ENCODE measurements at places on chromosomes 12 and 14. TPM values are rescaled to one million over a fixed set of nuclear protein-coding genes. Genes with fewer than 3 reads are reported as not detected.

The IAPP gene
- polyA plus RNA-seq: 3.4 TPM

The FKBP3 gene
- polyA plus RNA-seq: 134 TPM

The TMEM52B gene
- not detected for polyA plus RNA-seq

The GPRC5D gene
- not detected for polyA plus RNA-seq

The CHFR gene
- polyA plus RNA-seq: 35.9 TPM

The CLEC2D gene
- polyA plus RNA-seq: 2.4 TPM

The DPPA3 gene
- polyA plus RNA-seq: not detected

The OTX2 gene
- not detected for polyA plus RNA-seq

The KRT3 gene
- not detected for polyA plus RNA-seq

The BDKRB1 gene
- 1.1 TPM for polyA plus RNA-seq

The MYH6 gene
- 0.01 TPM for polyA plus RNA-seq

The DCN gene
- 8.1 TPM for polyA plus RNA-seq

The ATP23 gene
- 9.4 TPM for polyA plus RNA-seq

The TSHR gene
- 0.01 TPM for polyA plus RNA-seq

The BEGAIN gene
- polyA plus RNA-seq: 13.5 TPM

The ITGB7 gene
- polyA plus RNA-seq: 7.3 TPM

The ADAM20 gene
- 0.09 TPM for polyA plus RNA-seq

The SRGAP1 gene
- polyA plus RNA-seq: 2.2 TPM

The C12orf50 gene
- not detected for polyA plus RNA-seq

The PRR4 gene
- polyA plus RNA-seq: 1.5 TPM

The SIX6 gene
- polyA plus RNA-seq: not detected

The PLEKHG7 gene
- polyA plus RNA-seq: 0.72 TPM

The USP30 gene
- polyA plus RNA-seq: 25.5 TPM

The ALG10B gene
- polyA plus RNA-seq: 7.4 TPM

The SPX gene
- not detected for polyA plus RNA-seq

The HOXC4 gene
- not detected for polyA plus RNA-seq

The MAP3K9 gene
- polyA plus RNA-seq: 0.81 TPM

The CEBPE gene
- polyA plus RNA-seq: not detected

The KRT83 gene
- polyA plus RNA-seq: not detected

The SSPN gene
- polyA plus RNA-seq: 0.81 TPM

The CLEC9A gene
- 1.6 TPM for polyA plus RNA-seq

The TOGARAM1 gene
- 2.4 TPM for polyA plus RNA-seq

The MMP14 gene
- 99.7 TPM for polyA plus RNA-seq

The GPX2 gene
- polyA plus RNA-seq: 63.5 TPM

The GXYLT1 gene
- 1.8 TPM for polyA plus RNA-seq

The STAB2 gene
- polyA plus RNA-seq: not detected

The CLEC1A gene
- 1.6 TPM for polyA plus RNA-seq

The SYCP3 gene
- not detected for polyA plus RNA-seq

The SETD1B gene
- 13.0 TPM for polyA plus RNA-seq

The C12orf54 gene
- not detected for polyA plus RNA-seq

The LBHD2 gene
- polyA plus RNA-seq: not detected

The HELB gene
- 0.79 TPM for polyA plus RNA-seq

The HIGD1C gene
- polyA plus RNA-seq: not detected
